K562 (cell line): ENCODE measurements at places on chromosomes 7 and 10. TPM values are rescaled to one million over a fixed set of nuclear protein-coding genes. Genes with fewer than 3 reads are reported as not detected.

- no peaks in the 10 kb centered on the region; the same call in 2 of the 3 replicates for H3K4me1 ChIP-seq
- H3K36me3 ChIP-seq: no peaks in the 10 kb centered on the region
- H3K4me3 ChIP-seq: no peak overlapping the region
- no peak for DNase-seq
Measured at GRCh38 chr7:142581341-142581740, 167.9 kb upstream of the PRSS1 start.

DNA sequence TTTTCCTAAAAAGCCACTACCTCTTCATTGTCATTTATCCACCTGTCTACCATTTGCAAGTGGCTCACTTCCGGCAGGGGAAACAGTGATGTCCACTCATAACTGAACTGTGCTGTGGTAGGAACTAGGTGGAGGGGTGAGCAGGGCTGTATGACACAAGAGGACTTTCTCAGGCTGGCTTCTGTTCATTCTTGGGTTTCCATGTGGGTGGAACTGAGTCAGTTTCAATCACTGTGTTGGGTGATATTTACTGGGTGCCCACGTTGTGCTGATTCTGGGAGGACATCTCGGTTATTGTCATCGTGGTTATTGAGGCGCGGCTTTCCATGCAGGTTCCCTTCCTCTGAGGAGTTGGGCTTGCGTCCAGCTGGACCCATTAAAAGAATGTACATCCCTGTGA is 38.8 kb downstream of the RAMP3 start:
- no peaks in the 10 kb centered on the region for H3K36me3 ChIP-seq
- H3K27me3 ChIP-seq: peaks cover 3% of the 10 kb centered on the region; the same call in 2 of the 3 replicates
- no peaks in the 10 kb centered on the region for H3K4me1 ChIP-seq
- no peak overlapping the region for H3K4me3 ChIP-seq
- DNase-seq: no peak

GRCh38 chr10:12663863-12664262 is 314.5 kb downstream of the CAMK1D start:
- no peaks in the 10 kb centered on the region for H3K4me1 ChIP-seq
- H3K27ac ChIP-seq: no peak overlapping the region
- no peaks in the 10 kb centered on the region for H3K36me3 ChIP-seq
- no peak overlapping the region for H3K4me3 ChIP-seq
- DNase-seq: no peak

DNA sequence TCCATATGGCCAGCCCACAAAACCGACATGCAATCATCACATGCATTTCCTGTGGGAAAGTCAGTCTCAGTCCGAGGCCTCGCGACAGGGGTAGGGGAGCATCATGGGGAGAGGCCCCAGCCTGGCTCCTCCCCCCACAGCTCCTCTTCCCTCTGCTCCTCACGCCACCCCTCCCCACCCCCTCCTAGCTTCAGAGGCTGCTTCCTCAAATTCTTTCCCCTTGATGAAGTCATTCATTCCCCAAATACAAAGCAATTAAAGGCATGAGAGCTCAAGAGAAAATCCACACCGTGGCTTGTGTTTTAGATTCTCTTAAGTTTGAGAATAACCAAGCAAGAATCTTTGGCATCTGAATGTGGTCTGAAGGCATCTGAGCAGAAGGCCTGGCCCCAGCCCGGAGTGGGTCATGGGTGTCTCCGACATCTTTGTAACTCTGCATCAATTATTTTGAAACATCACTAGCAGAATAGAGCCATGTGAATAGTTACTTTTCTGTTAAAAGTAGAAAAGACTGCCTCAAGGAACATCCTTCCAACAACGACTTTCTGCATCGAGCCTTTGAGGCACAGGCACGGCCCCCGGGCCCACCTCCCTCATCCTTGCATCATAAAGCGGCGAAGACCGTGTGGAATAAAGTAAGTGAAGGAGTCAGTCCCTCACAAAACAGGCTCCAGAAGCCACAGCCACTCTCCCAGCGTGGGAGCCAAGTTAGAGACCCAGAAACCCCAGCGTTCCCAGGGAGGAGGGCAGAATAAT is 90.9 kb downstream of the DIP2C start:
- peaks cover 54% of the 10 kb centered on the region; the same call in 2 of the 3 replicates for H3K27me3 ChIP-seq
- no peak overlapping the region for H3K27ac ChIP-seq
- H3K4me3 ChIP-seq: no peak overlapping the region
- no peak for DNase-seq

GRCh38 chr10:44659320-44659719 is 251.8 kb upstream of the TMEM72 start:
- H3K27ac ChIP-seq: no peak overlapping the region
- DNase-seq: no peak
- H3K36me3 ChIP-seq: no peaks in the 10 kb centered on the region
- H3K4me3 ChIP-seq: no peak overlapping the region

DNA sequence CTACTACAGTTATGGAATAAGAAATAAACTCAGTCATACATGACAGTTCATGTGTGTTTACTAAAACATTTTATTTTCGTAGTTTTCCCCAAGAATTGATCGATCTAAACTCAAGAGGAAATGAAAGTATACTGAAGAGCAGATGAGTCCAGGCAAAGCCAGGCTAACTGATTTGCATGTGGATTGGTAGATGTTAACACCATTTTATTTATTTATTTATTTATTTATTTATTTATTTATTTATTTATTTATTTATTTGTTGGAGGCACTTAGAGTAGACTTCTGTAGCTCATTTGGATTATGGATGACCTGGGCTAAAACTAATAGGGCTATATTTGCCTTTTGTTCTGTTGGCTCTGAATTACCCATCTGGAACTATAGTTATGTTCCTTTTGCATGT is 68.5 kb upstream of the DKK1 start:
- DNase-seq: no peak
- no peaks in the 10 kb centered on the region for H3K36me3 ChIP-seq
- no peaks in the 10 kb centered on the region for H3K27me3 ChIP-seq
- no peak overlapping the region for H3K27ac ChIP-seq
- H3K4me1 ChIP-seq: no peaks in the 10 kb centered on the region
- no peak overlapping the region for H3K4me3 ChIP-seq

GRCh38 chr10:106487726-106488125 is 676.8 kb downstream of the SORCS1 start:
- no peak overlapping the region for H3K27ac ChIP-seq
- no peak overlapping the region for H3K4me3 ChIP-seq
- H3K36me3 ChIP-seq: no peaks in the 10 kb centered on the region
- H3K27me3 ChIP-seq: no peaks in the 10 kb centered on the region
- H3K4me1 ChIP-seq: no peaks in the 10 kb centered on the region

The BLNK gene
- total RNA-seq: 0.20 TPM in 1 of 2 replicates, not detected in the other

The HOXA6 gene
- total RNA-seq: not detected in 2 replicates

The CTAGE15 gene
- total RNA-seq: not detected in 2 replicates

The INA gene
- not detected in 2 replicates for total RNA-seq

The CNNM1 gene
- total RNA-seq: not detected in 2 replicates
